Esophagus squamous epithelium (tissue), 5 donors: ENCODE measurements at places on chromosomes 12 and 14.

DNA sequence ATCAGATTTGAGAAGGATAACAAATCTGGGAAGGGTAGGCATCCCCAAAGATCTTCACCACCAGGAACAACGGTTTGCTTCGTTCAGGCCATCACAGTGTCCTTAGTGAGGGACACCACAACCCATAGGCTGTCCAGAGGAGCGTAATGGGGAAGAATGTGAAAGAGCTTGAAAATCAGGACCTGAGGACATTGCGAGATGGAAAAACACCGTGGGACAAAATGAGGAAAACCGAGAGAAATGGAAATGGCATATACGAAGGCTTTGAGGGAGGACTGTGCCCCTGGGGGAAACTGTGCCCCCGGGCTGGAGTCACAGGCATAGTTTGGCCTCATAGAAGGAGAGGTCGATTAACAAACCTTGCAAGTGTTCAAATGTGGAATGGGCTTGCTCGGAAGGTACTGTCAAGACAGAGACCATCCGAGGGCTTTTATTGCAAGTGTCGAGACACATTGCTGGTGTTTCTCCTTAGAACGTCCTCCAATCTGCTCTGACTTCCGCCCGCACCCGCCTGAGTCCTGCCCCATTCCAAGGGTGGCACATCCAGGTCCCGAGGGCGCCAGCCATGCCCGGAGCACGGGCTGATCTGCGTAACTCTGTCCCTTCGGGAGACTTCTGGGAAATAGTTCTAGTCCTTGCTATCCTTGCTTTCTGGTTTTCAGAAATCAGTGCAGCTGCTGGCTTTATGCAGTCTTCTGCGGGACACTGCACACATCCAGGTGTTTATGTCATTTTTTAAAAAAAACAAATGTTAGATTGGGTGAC, 885 bp upstream of the PALS1 start:
- DNase-seq: no peak

- DNase-seq: no peak
Measured at GRCh38 chr12:3631759-3632158, 121.2 kb downstream of the CRACR2A start.

DNA sequence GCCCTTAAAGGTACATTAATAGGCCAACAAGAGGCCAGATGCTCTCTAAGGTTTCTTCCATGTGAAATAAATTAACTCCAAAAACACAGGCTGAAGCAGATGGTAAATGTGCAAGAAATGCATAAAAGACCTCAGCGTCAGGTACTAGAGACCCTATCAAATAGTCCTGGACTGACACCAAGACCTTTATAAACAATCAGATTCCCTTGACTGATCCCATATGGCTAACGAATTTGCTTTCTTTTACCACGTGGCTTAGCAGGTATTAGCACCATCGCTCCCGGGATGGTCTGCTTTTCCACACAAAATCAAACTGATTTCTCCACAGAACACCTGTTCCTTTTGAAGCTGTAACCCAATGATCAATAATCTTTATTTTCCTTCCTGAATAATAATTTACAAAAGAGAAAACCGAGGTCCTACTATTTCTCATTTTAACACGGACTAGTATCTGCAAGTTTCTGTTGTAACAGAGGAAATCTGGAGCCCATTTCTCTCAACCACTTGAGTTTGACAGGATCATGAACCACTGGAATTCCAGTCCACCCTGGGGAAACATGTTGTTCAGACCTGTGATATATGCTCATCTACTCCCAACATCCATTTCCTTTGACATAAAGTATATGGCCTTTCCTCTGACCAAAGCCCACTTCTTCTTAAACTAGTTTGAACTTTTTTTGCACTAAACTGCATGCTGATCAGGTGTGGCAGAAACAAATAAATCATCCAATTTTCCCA, 48.2 kb upstream of the DAAM1 start:
- DNase-seq: no peak

DNA sequence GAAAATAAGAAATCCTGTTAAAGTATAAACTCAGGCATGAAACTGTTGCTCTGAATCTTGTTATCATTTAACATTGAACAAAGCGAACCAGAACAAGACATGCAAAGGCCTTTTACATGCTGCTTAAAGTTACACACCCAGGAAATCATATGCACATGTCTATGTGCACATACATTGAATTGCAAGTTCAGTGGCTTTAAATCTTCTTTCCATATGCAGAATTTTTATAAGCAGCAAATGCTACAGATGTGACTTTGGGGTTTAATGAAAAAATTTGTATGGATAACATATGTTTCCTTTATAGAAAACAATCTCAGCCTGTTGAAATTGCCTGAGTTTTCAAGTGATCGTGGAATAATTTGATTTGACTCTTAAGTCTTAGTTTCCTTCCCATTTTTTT, 193.9 kb downstream of the AEBP2 start:
- DNase-seq: no peak
